Large intestine (tissue), 12 donors: ENCODE measurements at places on chromosomes 13 and 19.

- no peak for DNase-seq
- H3K27ac ChIP-seq: no peak overlapping the region
- no peak overlapping the region for H3K4me3 ChIP-seq
- H3K36me3 ChIP-seq: no peaks in the 10 kb centered on the region
- peaks cover 64% of the 10 kb centered on the region for H3K27me3 ChIP-seq
Observed at GRCh38 chr19:17950310-17951156, 16.4 kb upstream of the KCNN1 start.

DNA sequence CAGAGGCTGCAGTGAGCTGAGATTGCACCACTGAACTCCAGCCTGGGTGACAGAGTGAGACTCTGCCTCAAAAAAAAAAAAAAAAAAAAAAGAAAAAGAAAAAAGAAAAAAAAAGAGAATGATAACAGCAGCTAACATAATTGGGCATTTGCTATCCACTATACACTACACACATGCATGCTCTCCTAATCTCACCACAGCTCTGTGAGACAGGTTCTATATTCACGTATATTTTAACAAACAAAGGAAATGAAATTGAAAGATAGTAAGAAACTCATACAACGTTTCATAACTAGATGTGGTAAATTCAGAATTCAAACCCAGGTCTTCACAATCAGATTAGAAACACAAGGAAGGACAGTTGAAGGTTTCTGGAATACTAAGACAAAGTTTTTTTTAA is 265.7 kb downstream of the DIAPH3 start:
- H3K27me3 ChIP-seq: no peaks in the 10 kb centered on the region
- H3K4me3 ChIP-seq: no peak overlapping the region
- no peaks in the 10 kb centered on the region for H3K36me3 ChIP-seq
- no peak overlapping the region for H3K27ac ChIP-seq
- DNase-seq: no peak

GRCh38 chr19:3146677-3147100 is 10.9 kb downstream of the GNA15 start:
- DNase-seq: no peak
- H3K36me3 ChIP-seq: no peaks in the 10 kb centered on the region
- H3K4me1 ChIP-seq: no peaks in the 10 kb centered on the region
- no peak overlapping the region for H3K4me3 ChIP-seq
- no peak overlapping the region for H3K27ac ChIP-seq

DNA sequence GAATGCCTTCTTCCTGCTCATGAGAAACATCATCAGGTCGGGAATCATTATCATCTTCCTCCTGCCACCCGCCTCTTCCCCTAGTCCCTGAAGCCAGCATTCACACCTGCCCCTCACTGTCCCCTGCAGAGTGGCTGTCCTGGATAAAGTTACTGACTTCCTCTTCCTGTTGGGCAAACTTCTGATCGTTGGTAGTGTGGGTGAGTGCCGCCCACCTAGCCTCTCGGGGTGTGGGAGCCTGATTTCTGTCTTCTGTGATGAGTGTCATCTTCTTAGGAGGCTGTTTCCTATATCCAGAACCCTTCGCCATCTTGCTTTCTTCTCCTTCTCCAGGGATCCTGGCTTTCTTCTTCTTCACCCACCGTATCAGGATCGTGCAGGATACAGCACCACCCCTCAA is 12.5 kb downstream of the SLC44A2 start:
- H3K4me3 ChIP-seq: no peak overlapping the region
- peaks cover 5% of the 10 kb centered on the region for H3K4me1 ChIP-seq
- no peak for DNase-seq
- no peaks in the 10 kb centered on the region for H3K27me3 ChIP-seq

- peak overlapping the region; percentile 98 for H3K27ac ChIP-seq
- peaks cover 14% of the 10 kb centered on the region for H3K4me1 ChIP-seq
- peak overlapping the region; percentile 89 for H3K4me3 ChIP-seq
- peaks cover 58% of the 10 kb centered on the region for H3K27me3 ChIP-seq
- no peak for DNase-seq
Observed at GRCh38 chr13:27979001-27979643, 9.4 kb downstream of the URAD start.

DNA sequence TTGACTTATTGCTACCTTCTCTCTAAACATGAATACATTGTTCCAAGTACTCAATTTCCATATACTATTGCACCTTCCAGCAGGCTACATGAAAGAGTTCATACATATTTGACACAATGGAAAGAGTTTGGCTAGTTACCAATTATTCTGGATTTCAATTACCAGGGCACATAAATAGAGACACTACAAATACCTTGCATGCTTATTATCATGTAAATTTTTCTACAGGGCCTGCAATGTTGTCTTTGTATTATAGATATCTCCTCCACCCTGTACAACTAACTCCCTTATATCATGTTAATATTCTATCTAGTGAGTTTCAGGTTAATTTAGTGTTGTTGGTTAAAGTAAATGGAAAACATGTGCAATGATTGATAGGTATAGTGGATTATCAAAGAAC is 540.7 kb upstream of the SLITRK5 start:
- H3K27ac ChIP-seq: no peak overlapping the region
- no peaks in the 10 kb centered on the region for H3K27me3 ChIP-seq

- no peaks in the 10 kb centered on the region for H3K27me3 ChIP-seq
- no peak overlapping the region for H3K4me3 ChIP-seq
- H3K4me1 ChIP-seq: no peaks in the 10 kb centered on the region
- DNase-seq: no peak
- H3K27ac ChIP-seq: no peak overlapping the region
- H3K36me3 ChIP-seq: no peaks in the 10 kb centered on the region
Observed at GRCh38 chr13:48151363-48152161, 56.7 kb upstream of the MED4 start.

DNA sequence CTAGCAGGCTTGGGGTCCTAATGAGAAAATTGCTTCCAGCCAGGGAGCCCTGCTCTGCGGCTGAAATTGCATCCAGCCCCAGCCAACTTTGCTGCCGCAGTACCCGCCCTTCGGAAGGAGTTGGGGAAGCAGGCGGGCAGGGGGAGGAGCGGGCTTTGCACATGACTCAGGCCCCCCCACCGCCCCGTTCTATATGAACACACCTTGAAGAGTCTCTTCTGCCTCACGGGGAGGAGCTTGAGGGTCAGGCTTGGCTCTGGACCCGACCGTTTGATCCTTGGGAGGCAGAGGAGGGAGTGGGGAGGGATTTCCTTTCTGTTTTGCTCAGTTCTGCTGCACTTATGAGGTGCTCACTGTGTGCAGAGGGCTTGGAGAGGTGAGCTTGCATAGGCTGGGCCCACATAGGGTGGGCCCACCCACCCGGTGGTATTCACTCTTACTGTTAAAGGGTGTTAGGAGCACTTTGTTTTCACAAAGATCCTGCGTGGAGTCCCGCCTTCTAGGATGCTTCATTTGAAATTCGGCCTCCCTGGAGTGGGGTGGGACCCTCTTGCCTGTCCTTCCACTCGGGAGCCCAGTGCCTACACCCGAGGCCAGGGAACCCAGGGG is 46.5 kb downstream of the LYL1 start:
- H3K27ac ChIP-seq: peak overlapping the region; percentile 67
- H3K4me3 ChIP-seq: no peak overlapping the region
- H3K27me3 ChIP-seq: peaks cover 38% of the 10 kb centered on the region
- H3K36me3 ChIP-seq: no peaks in the 10 kb centered on the region

GRCh38 chr13:97134364-97135095 is 87.6 kb upstream of the MBNL2 start:
- H3K36me3 ChIP-seq: no peaks in the 10 kb centered on the region
- H3K27ac ChIP-seq: no peak overlapping the region
- DNase-seq: no peak
- H3K27me3 ChIP-seq: no peaks in the 10 kb centered on the region
- H3K4me1 ChIP-seq: no peaks in the 10 kb centered on the region

DNA sequence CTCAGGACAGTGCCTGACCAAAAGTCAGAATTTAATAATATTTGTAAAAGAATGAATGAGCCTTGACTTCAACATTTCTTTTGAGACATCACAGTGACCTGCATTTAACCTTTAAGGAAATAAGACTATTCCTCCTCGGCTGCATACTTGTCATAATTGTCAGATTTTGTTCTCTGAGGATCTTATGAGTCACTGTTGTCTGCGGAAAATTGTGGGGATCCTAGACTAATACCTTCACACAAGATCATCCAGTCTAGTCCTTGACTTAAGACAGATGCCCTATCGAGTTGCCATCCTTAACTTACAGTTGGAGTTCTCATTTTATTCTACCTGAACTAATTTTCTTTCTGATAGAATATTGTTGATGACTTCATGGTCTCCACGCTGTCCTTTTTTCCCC is 198.4 kb downstream of the DLEU7 start:
- H3K27me3 ChIP-seq: no peaks in the 10 kb centered on the region
- no peak for DNase-seq
- H3K4me1 ChIP-seq: no peaks in the 10 kb centered on the region
- no peak overlapping the region for H3K4me3 ChIP-seq

GRCh38 chr19:32868206-32868950 is 1.2 kb downstream of the SLC7A9 start:
- peaks cover 24% of the 10 kb centered on the region for H3K4me1 ChIP-seq
- no peaks in the 10 kb centered on the region for H3K27me3 ChIP-seq
- peaks cover 23% of the 10 kb centered on the region for H3K36me3 ChIP-seq
- H3K27ac ChIP-seq: peak overlapping the region; percentile 89

GRCh38 chr19:30810726-30811125 is 438.5 kb downstream of the ZNF536 start:
- no peak overlapping the region for H3K27ac ChIP-seq
- no peaks in the 10 kb centered on the region for H3K4me1 ChIP-seq
- H3K36me3 ChIP-seq: no peaks in the 10 kb centered on the region
- no peak overlapping the region for H3K4me3 ChIP-seq

- H3K4me3 ChIP-seq: no peak overlapping the region
- H3K4me1 ChIP-seq: peaks cover 17% of the 10 kb centered on the region
- DNase-seq: no peak
- no peaks in the 10 kb centered on the region for H3K36me3 ChIP-seq
Observed at GRCh38 chr19:46896076-46896794, 35.4 kb downstream of the ARHGAP35 start.

DNA sequence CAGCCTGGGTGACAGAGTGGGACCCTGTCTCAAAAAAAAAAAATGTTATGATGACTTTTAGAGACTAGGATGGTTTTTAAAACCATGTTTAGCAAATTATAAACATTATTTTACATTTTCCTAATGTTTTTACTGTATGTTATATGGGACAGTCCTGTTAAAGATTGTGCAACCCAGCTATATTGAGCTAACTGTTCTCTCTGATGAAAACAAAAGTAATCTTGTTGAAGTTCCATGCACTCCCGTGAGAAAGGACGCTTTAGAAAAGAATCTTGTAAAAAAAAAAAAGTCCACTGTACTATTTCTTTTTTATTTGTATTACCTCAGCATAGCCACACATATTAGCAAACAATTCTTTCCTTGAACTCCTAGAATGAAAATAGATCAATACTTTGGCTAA is 451.2 kb downstream of the DCT start:
- no peaks in the 10 kb centered on the region for H3K27me3 ChIP-seq
- no peak overlapping the region for H3K27ac ChIP-seq
- peaks cover 14% of the 10 kb centered on the region for H3K4me1 ChIP-seq

GRCh38 chr13:51221674-51222036 is 543 bp upstream of the FAM124A start:
- DNase-seq: peak; percentile 47
- H3K27ac ChIP-seq: no peak overlapping the region
- H3K27me3 ChIP-seq: peaks cover 53% of the 10 kb centered on the region
- H3K4me1 ChIP-seq: peaks cover 4% of the 10 kb centered on the region
- no peaks in the 10 kb centered on the region for H3K36me3 ChIP-seq
- peak overlapping the region; percentile 47 for H3K4me3 ChIP-seq

GRCh38 chr13:43246382-43246781 is 223.0 kb downstream of the DNAJC15 start:
- no peak overlapping the region for H3K27ac ChIP-seq
- H3K4me3 ChIP-seq: no peak overlapping the region
- no peak for DNase-seq

GRCh38 chr19:16851031-16851712 is 22.0 kb downstream of the SIN3B start:
- no peaks in the 10 kb centered on the region for H3K27me3 ChIP-seq
- no peak overlapping the region for H3K27ac ChIP-seq
- no peaks in the 10 kb centered on the region for H3K4me1 ChIP-seq
- DNase-seq: no peak
- no peak overlapping the region for H3K4me3 ChIP-seq

GRCh38 chr19:57190301-57190700 is 999 bp upstream of the ZNF264 start:
- H3K27ac ChIP-seq: no peak overlapping the region
- no peaks in the 10 kb centered on the region for H3K27me3 ChIP-seq
- H3K4me3 ChIP-seq: no peak overlapping the region

GRCh38 chr19:19192078-19192882 is at the start of the genes BORCS8 and RFXANK:
Gene BORCS8 (minus strand): TSS chr19:19192152. CDS start chr19:19192117, 35 bp downstream.
Gene RFXANK (plus strand): TSS chr19:19192258. CDS start chr19:19193947, 1,689 bp downstream.
- H3K4me3 ChIP-seq: peak within 1 kb of the TSS; percentile 73
- DNase-seq: peak; percentile 99
- H3K4me1 ChIP-seq: no peaks in the 10 kb centered on the region
- peak within 1 kb of the TSS; percentile 92 for H3K27ac ChIP-seq
- H3K27me3 ChIP-seq: no peaks in the 10 kb centered on the region

GRCh38 chr13:81326913-81327312 is 986.0 kb upstream of the SPRY2 start:
- no peaks in the 10 kb centered on the region for H3K4me1 ChIP-seq
- H3K27me3 ChIP-seq: no peaks in the 10 kb centered on the region
- no peak overlapping the region for H3K27ac ChIP-seq

DNA sequence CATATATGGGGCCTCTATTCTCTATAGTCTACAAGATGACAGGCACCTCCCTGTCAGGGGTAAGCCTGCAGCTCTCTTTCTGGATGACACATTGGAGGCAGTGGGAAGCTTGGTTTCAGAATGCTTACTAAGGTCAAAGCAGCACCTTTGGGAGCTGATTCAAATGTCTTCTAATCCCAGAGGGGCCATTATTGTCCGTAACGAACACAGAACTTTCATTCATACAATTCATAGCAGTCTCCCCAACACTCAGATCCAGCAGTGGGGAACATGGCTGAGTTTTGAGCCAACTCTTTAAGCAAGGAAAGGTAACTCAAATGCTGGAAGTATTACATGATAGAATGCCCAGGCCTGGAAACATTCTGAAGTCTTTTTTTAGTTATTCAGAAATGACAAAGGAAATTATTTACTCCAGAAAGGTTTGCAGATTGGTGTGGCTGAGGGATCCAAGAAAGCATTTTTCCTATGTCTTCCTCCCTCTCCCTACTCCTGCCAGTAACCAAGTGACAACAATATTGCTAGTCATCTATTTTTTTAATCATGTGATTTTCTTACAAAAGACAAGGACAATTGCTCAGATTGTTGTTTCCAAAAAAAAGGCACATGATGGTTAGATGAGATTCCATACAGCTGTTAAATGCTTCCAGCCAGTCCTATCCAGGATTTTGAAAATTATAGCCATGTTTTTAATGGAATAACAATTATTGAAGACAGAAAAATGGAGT is 118.7 kb downstream of the FOXO1 start:
- H3K27me3 ChIP-seq: no peaks in the 10 kb centered on the region
- no peak overlapping the region for H3K27ac ChIP-seq
- H3K36me3 ChIP-seq: no peaks in the 10 kb centered on the region
- DNase-seq: no peak

GRCh38 chr19:58291943-58292342 is 13.2 kb downstream of the ZNF8 start:
- peaks cover 82% of the 10 kb centered on the region for H3K36me3 ChIP-seq
- no peak overlapping the region for H3K4me3 ChIP-seq
- H3K27ac ChIP-seq: no peak overlapping the region
- H3K4me1 ChIP-seq: no peaks in the 10 kb centered on the region
